ENCODE measurements at places on chromosomes 5 and 9.

GRCh38 chr5:167488371-167488770, 803.1 kb upstream of the WWC1 start:
- no peak for DNase-seq

GRCh38 chr5:73286896-73287295, 113.9 kb downstream of the TMEM174 start:
- no peak for DNase-seq

- no peak for DNase-seq
Measured at GRCh38 chr5:160824301-160825001, 27.6 kb downstream of the ATP10B start.

GRCh38 chr9:81032831-81033230, 656.5 kb downstream of the TLE1 start:
- no peak for DNase-seq

DNA sequence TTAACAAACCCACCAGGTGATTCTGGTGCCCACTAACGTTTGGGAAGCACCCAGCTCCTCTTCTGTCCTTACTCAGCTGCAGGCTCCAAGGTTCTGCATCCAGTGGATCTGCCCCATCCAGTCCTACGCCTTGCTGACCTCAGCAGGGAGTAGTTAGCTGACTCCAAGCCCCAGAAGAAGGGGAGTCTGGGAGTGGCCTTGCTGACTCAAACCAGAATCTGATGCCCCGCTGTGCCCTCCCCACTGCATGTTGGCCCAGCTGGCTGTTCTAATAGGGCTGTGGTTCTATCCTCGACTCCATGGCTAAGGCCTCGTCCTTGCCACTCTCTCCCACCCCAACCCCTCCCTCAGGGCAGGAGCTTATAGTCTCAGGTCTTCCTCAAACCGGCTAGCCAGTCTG, 136.3 kb downstream of the TTLL11 start:
- DNase-seq: no peak

DNA sequence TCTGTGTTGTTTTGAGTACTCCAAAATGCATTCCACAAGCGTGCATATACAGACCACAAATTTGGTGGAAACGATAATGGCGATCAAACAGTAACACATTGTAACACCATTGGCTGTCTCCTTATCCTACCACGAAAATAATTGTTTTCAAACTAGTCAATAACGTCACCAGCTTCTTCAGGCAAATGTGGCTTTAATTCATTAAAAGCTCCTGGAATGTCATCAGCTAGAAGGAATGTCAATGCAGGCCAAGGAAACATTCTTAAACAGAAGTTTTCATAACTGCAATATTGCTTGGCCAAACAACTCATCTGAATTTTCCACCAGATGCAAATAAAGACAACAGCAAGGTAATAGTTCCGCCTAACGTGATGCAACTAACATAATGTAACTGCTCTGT, 71.6 kb upstream of the XPA start:
- DNase-seq: no peak

- DNase-seq: no peak
Measured at GRCh38 chr5:16727755-16728325, 111.0 kb upstream of the RETREG1 start.

DNA sequence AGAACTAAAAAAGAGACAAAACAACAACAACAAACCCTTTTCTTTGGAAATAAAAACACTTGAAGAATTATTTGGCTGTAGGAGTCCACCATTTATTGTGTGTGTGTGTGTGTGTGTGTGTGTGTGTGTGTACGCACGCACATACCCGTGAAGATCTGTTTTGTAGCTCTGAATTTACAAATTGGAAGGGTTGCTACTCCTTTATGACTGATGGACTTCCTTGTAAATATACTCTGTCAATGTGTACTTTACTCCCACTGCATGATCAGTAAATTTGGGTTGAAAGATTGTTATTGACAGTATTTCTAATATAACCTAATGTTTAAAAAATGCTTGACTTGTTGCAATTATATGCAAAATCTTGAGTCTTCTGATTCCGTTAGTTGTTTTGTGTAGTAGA, 148.1 kb downstream of the ATG10 start:
- no peak for DNase-seq

GRCh38 chr5:105639068-105639467, 2031.7 kb downstream of the EFNA5 start:
- DNase-seq: no peak
